Fibroblast of the conjunctiva (primary cell): ENCODE measurements at places on chromosomes 4 and X.

GRCh38 chrX:126820700-126821420 is 1.3 kb downstream of the PRR32 start:
- no peak for DNase-seq

GRCh38 chr4:10524196-10524833 is 67.1 kb upstream of the ZNF518B start:
- DNase-seq = no peak

GRCh38 chr4:653831-654502 is 20.1 kb downstream of the ATP5ME start:
- no peak for DNase-seq

DNA sequence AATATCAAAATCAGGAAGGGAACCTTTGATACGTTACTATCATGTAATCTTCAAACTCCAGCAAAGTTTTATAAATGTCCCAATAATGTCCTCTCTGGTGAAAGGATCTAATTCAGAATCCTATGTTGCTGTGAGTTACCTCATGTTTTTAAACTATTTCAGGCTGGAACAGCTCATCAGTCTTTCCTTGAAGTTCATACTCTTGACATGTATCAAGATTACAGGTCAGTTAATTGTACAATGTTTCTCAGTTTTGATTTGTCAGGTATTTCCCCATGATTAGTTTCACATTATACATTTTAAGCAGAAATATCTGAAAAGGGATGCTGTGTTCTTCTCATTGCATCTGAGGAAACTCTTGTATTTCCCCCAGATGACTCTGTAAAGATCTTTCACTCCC is 136.5 kb upstream of the HS3ST1 start:
- DNase-seq = no peak

GRCh38 chr4:107423677-107424405 is 296.2 kb downstream of the PAPSS1 start:
- no peak for DNase-seq

GRCh38 chrX:21996872-21997455 is 35.2 kb upstream of the PHEX start:
- no peak for DNase-seq

GRCh38 chr4:16168144-16168543 is 58.1 kb downstream of the TAPT1 start:
- DNase-seq = no peak
